Fibroblast of skin of right biceps (primary cell): ENCODE measurements at places on chromosomes 7 and 10.

DNA sequence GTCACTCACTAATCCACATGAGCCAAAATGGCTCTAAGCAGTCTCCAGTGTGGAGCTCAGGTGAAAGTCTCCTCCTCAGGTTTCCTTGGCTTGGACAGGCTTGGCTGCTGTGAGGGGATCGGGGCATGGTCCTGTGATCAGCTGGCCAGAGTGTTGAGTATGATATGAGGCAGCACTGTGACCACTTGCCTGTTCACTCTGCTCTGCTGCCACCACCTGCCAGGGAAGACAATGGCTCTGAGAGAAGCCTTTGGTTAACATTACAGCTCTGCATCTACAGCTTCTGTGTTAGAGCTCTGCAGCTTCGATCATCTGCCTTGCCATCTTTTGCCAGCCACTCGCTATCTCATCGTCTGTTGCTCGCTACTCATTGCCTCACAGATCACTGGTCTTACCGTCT, 20.1 kb upstream of the PTN start:
- no peak for DNase-seq

- DNase-seq, result no peak
Observed at GRCh38 chr7:139767561-139767982, 10.2 kb downstream of the HIPK2 start.

- peak; percentile 73 for DNase-seq
Observed at GRCh38 chr7:75951506-75951905, 36.6 kb downstream of the POR start.

DNA sequence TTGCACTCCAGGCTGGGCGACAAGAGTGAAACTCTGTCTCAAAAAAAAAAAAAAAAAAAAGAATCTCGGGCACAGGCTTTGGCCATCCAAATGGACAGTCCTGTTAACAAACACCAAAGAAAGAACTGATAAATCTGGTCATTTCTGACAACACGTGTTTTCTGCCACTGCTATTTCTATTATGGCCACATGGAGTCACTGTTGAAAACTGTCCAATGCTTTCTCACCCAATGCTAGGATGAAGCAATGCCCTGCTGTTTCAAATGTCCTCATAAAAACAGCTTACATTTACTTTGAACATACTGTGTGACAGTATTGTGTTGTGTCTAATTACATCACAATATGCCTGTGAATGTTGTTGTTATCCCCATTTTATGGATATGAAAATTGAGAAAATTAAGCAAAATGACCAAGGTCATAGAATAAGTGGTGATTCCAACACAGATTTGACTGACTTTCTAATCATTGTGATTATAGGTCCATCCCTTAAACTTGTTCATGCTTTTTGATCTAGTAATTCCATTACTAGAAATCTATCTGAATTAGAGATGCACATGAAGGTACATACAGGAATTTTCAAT, 19.9 kb upstream of the MAP3K8 start:
- peak; percentile 59 for DNase-seq

- no peak for DNase-seq
Observed at GRCh38 chr10:102398172-102399020, 2.9 kb downstream of the NFKB2 start.

DNA sequence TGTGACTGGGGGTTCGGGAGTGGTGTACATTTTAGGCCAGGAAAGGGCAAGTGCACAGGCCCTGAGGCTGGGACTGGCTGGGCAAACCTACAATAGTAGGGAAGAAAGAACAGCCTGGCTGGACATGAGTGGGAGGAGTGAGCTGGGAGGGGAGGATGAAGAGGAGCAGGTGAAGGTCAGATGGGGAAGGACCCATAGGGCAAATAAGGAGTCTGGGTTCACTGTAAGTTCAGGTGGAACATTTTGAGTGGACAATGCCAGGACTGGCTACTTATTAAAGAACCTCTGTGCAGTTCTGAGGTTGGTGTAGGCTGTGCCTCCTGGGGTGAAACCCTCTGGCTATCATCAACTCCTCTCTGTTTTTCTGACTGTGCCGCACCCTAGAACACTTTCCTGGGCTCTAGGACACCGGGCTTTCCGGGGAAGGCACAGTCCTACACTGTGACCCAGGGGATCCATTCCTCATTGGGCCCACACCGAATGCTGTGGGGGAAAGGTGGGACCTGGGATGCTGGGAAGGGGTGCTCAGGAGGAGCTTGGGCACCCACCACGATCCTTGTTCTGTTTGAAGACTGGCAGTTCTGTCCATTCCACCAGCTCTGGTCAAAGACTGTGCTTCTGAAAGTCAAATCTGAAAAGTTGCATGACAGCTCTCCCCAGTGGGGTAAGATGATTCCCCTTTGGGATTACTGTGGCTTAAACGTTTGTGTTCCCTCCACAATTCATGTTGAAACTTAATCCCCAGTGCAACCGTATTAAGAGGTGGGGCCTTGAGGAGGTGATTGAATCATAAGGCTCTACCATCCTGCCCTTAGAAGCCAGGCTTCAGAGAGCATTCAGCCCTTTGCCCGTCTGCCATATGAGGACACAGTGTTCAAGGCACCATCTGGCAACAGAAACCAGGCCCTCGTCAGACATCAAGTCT, 4.0 kb upstream of the MMP21 start:
- no peak for DNase-seq

- DNase-seq, result no peak
Observed at GRCh38 chr10:43395571-43396060, 13.4 kb downstream of the HNRNPF start.

GRCh38 chr10:116168329-116168728, 104.7 kb downstream of the GFRA1 start:
- DNase-seq, result no peak

DNA sequence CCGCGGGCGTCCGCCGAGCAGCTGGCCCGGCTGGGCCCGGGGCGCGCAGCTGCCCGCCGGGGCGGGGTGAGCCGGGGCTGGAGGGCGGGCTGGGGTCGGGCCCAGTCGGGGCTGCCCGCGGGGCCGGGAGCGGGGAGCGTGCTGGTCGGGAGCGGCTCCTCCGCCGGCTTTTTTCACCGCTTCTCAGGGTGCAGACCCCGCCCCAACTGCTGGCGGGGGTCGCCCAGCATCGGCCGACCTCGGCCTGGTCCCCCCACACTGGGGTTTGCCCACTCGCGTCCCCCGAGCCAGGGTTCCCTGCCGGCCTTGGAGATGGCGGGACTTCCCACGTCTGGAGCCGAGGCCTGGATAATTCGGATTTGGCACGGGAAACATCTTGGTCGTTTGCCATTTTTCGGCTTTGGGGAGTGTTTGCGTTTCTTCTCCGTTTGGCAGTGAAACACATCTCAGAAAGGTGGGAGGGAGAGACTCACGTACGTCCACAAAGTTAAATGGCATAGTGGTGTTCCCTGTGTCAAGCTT, 432 bp downstream of the TMEM248 start:
- peak; percentile 48 for DNase-seq

GRCh38 chr7:4792537-4793126, 17.2 kb downstream of the AP5Z1 start:
- DNase-seq, result peak; percentile 37

GRCh38 chr7:36625247-36625646, 99.0 kb downstream of the AOAH start:
- no peak for DNase-seq

DNA sequence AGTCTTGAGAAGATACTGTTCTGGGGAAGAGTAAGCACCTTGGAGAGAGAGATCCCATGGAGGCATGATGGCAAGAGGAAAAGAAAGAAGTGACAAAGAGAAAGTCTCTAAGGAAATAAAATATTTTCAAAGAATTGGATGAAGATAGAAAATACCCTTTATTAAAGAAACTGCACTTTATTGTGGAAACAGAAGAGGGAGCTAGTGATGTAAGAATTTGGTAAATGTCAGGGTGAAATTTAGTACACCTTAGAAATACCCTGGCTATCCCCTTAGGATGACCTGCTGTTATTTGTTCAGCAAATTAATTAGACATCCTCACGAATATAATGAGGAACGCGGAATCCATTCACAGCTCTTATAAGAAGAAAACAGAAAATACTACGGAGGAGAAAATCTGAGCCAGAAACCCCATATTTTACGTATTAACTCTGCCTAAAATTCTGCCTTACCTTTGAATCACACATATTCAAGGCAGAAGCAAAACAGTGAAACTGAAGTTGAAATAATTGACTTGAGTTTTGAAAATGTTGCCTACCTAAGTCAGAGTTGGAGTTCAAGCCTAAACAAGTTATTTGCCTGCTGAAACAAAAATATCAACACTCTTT, 90.7 kb downstream of the TFPI2 start:
- peak; percentile 20 for DNase-seq

GRCh38 chr7:108487646-108488045, 31.4 kb upstream of the NRCAM start:
- DNase-seq, result no peak

DNA sequence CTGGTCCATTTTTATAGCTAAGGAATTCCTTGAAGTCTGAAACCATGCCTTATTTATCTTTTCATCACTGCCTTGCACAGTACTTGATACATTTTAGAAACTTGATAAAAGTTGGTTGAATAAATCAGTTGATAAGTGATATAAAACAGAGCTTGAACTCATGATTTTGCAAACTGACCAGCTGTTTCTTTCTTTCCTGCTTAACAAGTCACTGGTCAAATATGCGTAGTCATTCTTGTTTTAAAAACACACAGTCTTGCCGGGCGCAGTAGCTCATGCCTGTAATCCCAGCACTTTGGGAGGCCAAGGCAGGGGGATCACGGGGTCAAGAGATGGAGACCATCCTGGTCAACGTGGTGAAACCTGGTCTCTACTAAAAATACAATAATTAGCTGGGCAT, 6.3 kb downstream of the TPST1 start:
- no peak for DNase-seq

DNA sequence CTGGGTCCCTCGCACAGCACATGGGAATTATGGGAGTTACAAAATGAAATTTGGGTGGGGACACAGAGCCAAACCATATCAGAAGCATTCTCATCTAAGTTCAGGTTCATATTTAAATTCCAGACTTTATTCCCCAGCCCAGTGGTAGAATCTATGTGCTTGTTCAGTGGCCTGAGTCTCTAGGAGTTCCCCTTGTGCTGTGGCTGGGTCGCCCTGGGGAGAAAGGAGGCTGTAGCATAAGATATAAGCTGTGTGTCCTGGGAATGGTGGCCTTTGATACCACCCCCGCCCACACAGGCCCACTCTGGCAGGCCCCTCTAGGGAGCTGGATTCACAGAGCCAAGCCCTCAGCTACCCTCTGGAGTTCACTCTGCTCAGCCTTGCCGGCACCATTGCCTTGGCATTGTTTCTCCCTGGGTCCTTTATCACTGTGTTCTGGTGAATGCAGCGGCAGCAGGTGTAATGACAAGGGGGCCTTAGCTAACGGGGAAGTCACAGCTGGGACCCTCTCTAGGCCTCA, 64.2 kb downstream of the MINDY4 start:
- DNase-seq, result no peak

DNA sequence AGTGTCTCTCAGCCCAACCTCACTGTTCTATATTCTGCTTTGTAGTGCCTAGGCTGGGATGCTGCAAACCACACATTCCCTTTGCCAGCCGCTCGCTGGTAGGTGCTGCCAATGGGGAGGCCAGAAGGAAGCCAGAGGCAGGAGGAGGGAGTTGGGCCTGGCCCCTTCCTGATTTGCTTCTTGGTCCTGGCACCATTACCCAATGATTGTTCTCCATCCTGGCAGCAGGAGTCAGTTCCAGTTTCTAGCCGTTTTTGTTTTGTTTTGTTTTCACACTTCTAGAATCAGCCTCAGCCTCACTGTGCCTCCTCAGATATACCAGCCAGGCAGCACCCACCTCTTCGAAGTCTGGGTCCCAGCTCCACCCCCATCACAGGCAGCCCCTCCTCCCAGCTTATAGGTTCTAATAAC, 27.4 kb upstream of the LOXL4 start:
- no peak for DNase-seq

DNA sequence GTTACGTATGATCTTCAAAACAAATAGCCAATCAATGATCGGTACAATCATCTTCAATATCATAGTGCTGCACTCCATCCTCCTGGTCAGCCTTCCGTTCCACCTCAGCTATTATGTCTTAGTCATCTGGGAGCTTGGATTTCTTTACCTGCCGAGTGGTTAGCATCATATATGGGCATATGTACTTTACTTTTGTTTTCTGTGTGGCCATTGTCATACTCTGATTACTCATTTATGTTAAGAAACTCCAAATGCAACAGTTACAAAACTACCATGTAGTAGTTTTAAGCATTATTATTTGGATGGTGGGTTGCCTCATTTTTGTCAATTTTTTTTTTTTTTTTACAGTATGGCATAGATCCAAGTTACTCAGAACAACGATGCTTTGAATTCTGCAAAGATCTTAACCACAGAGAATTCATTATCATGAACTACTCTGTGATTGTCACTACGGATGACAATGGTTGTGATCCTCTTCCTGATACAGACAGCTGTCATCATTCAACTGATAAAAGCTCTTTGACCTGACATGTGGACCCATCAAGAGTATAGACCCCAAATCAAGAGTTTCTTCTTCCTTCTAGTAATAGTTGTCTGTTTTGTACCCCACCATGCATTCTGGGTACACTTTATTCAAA, 52.1 kb upstream of the NME8 start:
- no peak for DNase-seq

GRCh38 chr10:98617906-98618520, 171.3 kb upstream of the HPS1 start:
- DNase-seq, result no peak

DNA sequence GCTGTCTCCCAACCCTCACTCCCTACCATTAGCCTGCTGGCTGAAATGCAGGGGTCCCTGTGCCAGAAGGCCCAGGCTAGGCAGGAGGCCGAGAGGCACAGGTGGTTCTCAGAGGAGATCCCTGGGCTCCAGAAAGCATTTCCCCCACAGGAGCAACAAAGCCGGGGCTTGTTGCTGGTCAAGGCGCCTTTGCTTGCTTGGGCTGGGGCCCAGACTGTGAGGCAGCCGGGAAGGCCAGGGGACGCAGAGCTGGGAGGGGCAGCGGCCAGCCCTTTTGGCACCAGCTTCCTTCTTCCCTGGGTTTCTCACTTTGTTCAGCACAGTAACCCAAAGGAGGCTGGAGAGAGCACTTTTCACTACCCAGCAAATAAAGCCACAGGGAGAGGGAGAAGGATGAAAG, 48.6 kb downstream of the FBXW4 start:
- no peak for DNase-seq

DNA sequence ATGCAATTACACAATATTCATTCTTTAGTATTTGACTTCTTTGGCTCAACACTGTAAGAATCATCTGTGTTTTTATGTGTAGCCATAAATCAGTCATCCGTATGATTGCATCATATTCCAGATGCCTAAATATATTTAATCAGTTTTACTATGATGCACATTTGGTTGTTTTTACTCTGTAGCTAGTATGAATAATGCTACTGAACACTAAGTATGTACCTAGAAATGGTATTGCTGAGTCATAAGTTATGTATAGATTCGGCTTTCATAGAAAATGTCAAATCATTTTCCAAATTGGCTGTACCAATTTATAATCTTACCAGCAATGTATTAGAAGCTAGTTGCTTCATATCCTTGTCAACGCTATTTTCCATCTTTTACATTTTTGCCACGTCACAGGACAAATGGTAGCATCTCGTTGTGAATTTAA, 197.3 kb upstream of the PLXNA4 start:
- peak; percentile 84 for DNase-seq

- no peak for DNase-seq
Observed at GRCh38 chr10:102813734-102814452, 23.3 kb downstream of the CYP17A1 start.

- DNase-seq, result no peak
Observed at GRCh38 chr10:36163827-36164226, 521.7 kb upstream of the FZD8 start.
